Occipital lobe (tissue), 3 donors: ENCODE measurements at places on chromosomes 13 and 19. TPM values are rescaled to one million over a fixed set of nuclear protein-coding genes. Genes with fewer than 3 reads are reported as not detected.

FGF22 gene
- total RNA-seq: 0.62 TPM

ZAR1L gene
- not detected for total RNA-seq

DNA sequence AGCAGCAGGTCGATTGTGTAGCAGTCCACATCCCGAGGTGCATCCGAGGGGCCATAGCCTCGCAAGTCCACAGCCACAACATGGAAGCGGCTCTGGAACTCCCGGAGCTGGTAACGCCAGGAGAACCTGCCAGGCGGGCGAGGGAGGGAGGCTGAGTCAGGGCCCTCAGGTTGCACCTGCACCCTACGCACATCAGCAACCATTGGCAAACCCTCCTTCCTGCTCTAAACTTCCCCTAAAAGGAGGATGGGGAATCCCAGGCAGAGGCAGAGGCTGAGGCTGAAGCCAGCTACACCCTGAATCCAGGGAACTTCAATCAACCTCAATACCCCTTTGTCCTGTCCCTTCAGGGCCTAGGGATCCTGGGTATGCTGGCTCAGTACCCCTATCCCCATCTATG lies 977 bp downstream of the EPHX3 start:
- DNase-seq: no peak

GRCh38 chr13:58706421-58706820 lies 1074.9 kb downstream of the PCDH17 start:
- DNase-seq: no peak

- no peak for DNase-seq
Measured at GRCh38 chr13:45717349-45717748, 15.2 kb downstream of the CBY2 start.

DNA sequence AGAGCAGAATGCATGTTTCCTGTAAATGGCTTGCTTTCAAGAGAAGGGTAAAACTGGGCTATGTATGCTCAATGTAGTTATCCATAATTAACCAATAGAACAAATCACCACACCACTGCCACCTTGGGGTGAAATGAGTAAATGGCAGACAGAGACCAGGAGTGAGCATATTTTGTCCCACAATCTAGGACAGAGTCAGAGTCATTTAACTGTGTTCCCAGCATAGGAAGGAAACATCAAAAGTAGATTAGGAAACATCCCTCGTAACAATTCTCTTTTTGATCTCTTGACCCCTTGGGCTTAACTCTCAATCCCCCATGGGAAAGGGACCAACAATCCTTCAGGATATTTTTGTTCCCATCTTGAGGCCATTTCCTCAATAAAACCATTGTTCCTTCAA lies 224.8 kb downstream of the NHLRC3 start:
- no peak for DNase-seq
